H4 (cell line): ENCODE measurements at places on chromosomes 7 and 10. TPM values are rescaled to one million over a fixed set of nuclear protein-coding genes. Genes with fewer than 3 reads are reported as not detected.

CACNB2 gene
- 0.62 and 1.2 TPM in 2 replicates for total RNA-seq

PLCE1 gene
- 0.80 and 1.2 TPM in 2 replicates for total RNA-seq

PARD3 gene
- total RNA-seq, result 18.3 and 19.3 TPM in 2 replicates

SGCE gene
- 114 and 120 TPM in 2 replicates for total RNA-seq

HOXA11 gene
- 0.27 and 0.52 TPM in 2 replicates for total RNA-seq

CRYGN gene
- total RNA-seq, result not detected in 2 replicates

GTF2I gene
- 114 and 135 TPM in 2 replicates for total RNA-seq

C10orf105 gene
- total RNA-seq, result not detected in 2 replicates

LHPP gene
- total RNA-seq, result 8.2 and 20.3 TPM in 2 replicates

ECHDC3 gene
- total RNA-seq, result 3.6 and 4.4 TPM in 2 replicates

MRPS33 gene
- 71.2 and 91.2 TPM in 2 replicates for total RNA-seq

TMEM139 gene
- 0.62 and 1.2 TPM in 2 replicates for total RNA-seq
